CD4-positive, CD25-positive, alpha-beta regulatory T cell (primary cell): ENCODE measurements at places on chromosomes 5 and 9. TPM values are rescaled to one million over a fixed set of nuclear protein-coding genes. Genes with fewer than 3 reads are reported as not detected.

Gene WNK2
- total RNA-seq, result 0.22 TPM

Gene GPR151
- not detected for total RNA-seq

DNA sequence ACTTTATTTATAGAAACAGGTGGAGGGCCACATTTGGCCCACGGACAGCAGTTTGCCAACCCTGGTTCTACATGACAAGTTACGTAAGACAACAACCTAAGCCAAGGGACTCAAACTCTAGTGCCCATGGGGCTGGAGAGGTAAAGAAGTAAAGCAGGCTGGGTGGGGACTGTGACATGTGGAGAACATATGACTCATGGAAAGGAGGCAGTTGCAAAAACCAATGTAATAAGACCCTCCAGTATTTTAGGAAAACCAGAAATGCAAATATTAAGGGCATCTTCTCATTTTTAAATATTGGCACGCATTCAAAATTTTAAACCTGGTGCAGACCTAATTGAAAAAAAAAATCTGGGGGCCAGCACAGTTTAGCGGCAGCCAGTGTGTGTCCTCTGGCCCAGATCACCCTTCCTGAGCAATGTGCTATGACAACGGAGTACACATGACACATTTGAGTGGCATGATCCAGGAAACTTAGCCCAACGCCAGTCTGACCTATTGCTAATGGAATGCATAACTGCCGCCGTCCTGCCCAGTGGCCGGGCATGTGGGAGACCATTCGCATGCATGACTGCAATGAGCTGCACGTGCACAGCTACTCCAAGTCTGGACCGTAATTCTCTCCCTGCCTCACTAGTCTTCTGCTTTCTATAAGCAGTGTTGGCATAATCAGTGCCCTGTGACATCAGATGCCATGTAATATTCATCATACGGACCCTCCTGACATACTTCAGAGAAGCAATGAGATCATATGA is 97.2 kb downstream of the SH3TC2 start:
- H3K4me1 ChIP-seq, result no peaks in the 10 kb centered on the region
- no peak overlapping the region for H3K4me3 ChIP-seq
- H3K36me3 ChIP-seq, result no peaks in the 10 kb centered on the region
- no peak overlapping the region for H3K27ac ChIP-seq
- no peak for DNase-seq
- no peaks in the 10 kb centered on the region for H3K27me3 ChIP-seq

DNA sequence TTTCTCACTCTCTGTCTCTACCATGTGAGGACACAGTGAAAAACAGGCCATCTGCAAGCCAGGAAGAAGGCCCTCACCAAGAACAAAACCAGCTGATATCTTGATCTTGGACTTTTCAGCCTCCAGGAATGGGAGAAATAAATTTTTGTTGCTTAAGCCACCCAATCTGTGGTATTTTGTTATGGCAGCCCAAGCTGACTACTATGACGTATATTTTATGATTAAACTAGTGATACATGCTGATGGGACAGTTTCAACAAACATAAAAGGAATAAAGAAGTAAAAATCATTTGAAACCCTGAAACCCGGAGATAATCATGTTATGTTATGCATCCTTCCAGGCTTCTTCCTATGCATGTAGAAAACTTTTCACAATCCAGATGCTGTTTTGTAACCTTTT is 71.5 kb upstream of the ERBIN start:
- H3K4me3 ChIP-seq, result no peak overlapping the region
- H3K4me1 ChIP-seq, result no peaks in the 10 kb centered on the region
- no peaks in the 10 kb centered on the region for H3K27me3 ChIP-seq
- no peak for DNase-seq
- H3K27ac ChIP-seq, result no peak overlapping the region

GRCh38 chr9:4016789-4017188 is 283.1 kb downstream of the GLIS3 start:
- no peaks in the 10 kb centered on the region for H3K27me3 ChIP-seq
- no peak overlapping the region for H3K4me3 ChIP-seq
- no peaks in the 10 kb centered on the region for H3K4me1 ChIP-seq
- no peak for DNase-seq
- H3K27ac ChIP-seq, result no peak overlapping the region
- no peaks in the 10 kb centered on the region for H3K36me3 ChIP-seq

DNA sequence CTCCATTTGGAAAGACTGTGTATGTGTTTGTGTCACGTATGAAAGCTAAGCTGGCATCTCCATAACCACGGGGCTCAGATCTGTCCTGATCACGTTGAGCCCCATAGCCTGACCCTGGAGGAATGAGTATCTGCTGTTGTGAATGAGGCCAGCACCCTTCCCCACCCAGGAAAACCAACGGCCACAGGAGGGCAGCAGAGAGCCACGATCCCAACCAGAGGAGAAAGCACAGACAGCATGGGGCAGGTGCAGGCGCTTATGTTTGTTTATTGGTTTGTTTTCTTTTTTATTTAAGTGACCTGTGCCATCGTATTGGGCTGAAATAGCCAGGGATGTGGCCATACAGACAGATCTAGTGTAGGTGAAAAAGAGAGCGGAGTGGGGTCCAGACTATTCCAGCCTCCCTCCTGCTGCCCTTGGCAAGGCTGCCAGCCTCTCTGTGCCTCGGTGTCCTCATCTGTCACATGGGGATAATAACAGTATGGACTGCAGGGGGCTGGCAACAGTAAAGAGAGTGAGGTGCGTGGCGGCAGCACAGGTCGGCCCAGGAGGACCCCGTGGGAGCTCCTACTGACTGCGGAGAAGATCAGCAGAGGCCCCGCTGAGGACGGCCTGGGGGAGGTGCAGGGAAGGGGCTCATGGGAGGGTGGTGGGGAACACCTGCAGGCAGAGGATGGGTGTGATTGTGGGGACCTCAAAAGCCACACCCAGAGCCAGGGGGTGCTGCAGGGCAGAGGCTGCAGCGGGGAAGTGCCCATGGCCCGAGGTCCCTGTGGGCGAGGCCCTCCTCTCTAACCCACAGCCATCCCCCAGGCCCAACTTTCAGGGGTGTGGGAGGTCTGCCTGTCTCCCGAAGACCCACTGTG is 12.1 kb downstream of the OR2V2 start:
- DNase-seq, result peak; percentile 82
- H3K27me3 ChIP-seq, result no peaks in the 10 kb centered on the region
- H3K36me3 ChIP-seq, result no peaks in the 10 kb centered on the region
- peaks cover 11% of the 10 kb centered on the region for H3K4me1 ChIP-seq
- peak overlapping the region; percentile 43 for H3K4me3 ChIP-seq
- peak overlapping the region; percentile 97 for H3K27ac ChIP-seq

- DNase-seq, result no peak
- H3K27me3 ChIP-seq, result no peaks in the 10 kb centered on the region
- no peaks in the 10 kb centered on the region for H3K4me1 ChIP-seq
Observed at GRCh38 chr9:32253731-32254130, 130.7 kb upstream of the ACO1 start.

Gene MGAT4B
- total RNA-seq, result 134 TPM

- no peaks in the 10 kb centered on the region for H3K36me3 ChIP-seq
- DNase-seq, result peak; percentile 8
- H3K4me1 ChIP-seq, result peaks cover 22% of the 10 kb centered on the region
- H3K27me3 ChIP-seq, result no peaks in the 10 kb centered on the region
Observed at GRCh38 chr9:123322273-123323195, 33.5 kb upstream of the CRB2 start.

DNA sequence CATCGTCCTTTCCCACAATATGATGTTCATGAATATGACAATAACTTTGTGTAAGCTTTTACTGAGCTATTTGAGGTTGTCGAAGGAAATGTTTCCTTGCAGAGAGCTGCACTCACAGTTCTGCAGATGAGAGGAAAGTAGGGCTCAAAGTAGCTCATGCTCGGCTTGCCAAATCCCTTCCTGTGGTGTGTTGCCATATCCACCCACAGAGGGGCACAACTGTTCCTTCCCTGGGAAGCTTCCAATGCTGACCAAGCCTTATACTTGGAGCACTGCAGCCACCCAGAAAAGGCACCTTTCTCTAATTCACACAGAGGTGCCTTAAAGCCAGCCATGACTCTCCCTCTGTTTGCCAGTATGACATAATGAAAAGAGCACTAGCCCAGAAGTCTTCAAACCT is 390.3 kb downstream of the CAAP1 start:
- H3K27me3 ChIP-seq, result no peaks in the 10 kb centered on the region
- no peak for DNase-seq

Gene CER1
- not detected for total RNA-seq

Gene SLC22A5
- total RNA-seq, result 2.5 TPM

- no peaks in the 10 kb centered on the region for H3K36me3 ChIP-seq
- no peak for DNase-seq
- H3K4me1 ChIP-seq, result no peaks in the 10 kb centered on the region
Observed at GRCh38 chr5:22598796-22599195, 254.3 kb downstream of the CDH12 start.

DNA sequence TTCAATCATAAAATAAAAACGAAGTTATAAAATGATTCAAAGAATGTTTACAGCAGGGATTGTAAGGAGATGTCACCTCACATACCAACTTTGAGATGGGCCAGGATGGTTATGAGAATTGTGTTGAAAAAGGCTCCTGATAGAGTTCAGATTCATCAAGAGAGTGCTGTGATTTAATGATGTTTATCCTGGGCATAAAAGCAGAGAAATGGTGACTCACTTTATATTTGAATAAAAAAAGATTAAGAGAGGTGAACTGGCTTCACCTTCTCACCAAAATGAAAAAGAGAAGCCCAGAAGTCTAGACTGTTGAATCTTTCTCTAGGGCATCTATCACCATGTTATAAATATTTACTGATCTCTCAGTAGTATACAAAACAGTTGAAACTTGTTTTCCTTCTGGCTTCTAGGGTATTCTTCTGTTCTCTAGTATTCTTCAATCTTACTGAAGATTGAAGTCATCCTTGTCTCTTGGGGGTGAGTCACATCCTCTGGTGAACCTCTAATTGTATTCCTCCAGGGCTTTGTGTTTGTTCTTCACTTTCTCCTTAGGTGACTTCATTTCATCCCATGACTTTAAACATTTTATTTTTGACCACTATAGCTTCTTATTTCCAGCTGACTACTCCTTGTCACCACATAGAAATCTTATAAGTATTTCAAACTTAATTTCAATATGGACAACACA is 1237.3 kb upstream of the C9orf72 start:
- no peaks in the 10 kb centered on the region for H3K27me3 ChIP-seq
- no peak overlapping the region for H3K27ac ChIP-seq
- no peak overlapping the region for H3K4me3 ChIP-seq
- H3K36me3 ChIP-seq, result no peaks in the 10 kb centered on the region

GRCh38 chr5:55370291-55370925 is 62.6 kb downstream of the MTREX start:
- no peaks in the 10 kb centered on the region for H3K27me3 ChIP-seq
- DNase-seq, result no peak
- H3K4me1 ChIP-seq, result no peaks in the 10 kb centered on the region
- no peak overlapping the region for H3K4me3 ChIP-seq
- no peak overlapping the region for H3K27ac ChIP-seq
- H3K36me3 ChIP-seq, result peaks cover 60% of the 10 kb centered on the region

- no peak overlapping the region for H3K27ac ChIP-seq
- no peak for DNase-seq
- no peaks in the 10 kb centered on the region for H3K4me1 ChIP-seq
- H3K27me3 ChIP-seq, result no peaks in the 10 kb centered on the region
- H3K36me3 ChIP-seq, result no peaks in the 10 kb centered on the region
- H3K4me3 ChIP-seq, result no peak overlapping the region
Observed at GRCh38 chr5:128665747-128666355, 127.8 kb upstream of the FBN2 start.

DNA sequence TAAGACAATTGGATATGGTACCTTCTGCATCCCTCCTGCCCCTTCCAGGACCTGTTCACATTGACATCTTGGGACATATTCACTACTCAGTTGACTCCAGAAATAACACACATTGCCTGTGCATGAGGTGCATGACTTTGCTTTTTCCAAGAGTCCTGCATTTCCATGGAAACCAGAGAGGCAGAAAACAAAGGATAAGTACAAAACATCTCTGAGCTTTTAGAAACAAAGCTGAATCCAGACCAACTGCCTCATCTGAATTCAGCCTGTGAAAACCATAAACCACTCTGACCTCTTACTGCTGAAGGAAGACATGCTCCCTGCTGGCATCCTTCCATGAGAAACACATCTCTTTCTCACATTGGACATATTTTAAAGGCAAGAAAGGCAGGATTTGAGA is 695.1 kb downstream of the TAF11L14 start:
- no peak for DNase-seq
- no peaks in the 10 kb centered on the region for H3K4me1 ChIP-seq
- H3K36me3 ChIP-seq, result no peaks in the 10 kb centered on the region

DNA sequence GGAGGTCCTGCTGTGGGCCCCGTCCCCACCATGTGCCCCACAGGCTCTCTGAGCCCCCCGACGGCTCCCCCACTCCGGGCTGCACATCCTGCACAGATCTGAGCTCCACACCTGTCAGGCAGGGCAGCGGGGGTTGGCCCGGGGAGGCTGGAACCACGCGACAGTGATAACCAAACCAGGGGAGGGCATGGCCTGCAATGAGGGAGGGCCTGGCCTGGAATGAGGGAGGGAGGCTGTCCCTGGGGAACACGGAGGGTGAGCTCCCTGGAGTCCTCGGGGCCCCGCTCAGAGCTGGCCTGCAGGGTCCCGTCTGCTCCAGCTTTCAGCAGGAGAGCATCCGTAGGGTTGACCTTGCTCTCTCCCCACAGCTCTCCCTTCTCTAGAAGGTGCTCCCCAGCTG is 30.5 kb downstream of the SLC9A3 start:
- no peaks in the 10 kb centered on the region for H3K36me3 ChIP-seq
- no peak for DNase-seq
- no peak overlapping the region for H3K27ac ChIP-seq
- no peaks in the 10 kb centered on the region for H3K4me1 ChIP-seq
- H3K27me3 ChIP-seq, result no peaks in the 10 kb centered on the region

DNA sequence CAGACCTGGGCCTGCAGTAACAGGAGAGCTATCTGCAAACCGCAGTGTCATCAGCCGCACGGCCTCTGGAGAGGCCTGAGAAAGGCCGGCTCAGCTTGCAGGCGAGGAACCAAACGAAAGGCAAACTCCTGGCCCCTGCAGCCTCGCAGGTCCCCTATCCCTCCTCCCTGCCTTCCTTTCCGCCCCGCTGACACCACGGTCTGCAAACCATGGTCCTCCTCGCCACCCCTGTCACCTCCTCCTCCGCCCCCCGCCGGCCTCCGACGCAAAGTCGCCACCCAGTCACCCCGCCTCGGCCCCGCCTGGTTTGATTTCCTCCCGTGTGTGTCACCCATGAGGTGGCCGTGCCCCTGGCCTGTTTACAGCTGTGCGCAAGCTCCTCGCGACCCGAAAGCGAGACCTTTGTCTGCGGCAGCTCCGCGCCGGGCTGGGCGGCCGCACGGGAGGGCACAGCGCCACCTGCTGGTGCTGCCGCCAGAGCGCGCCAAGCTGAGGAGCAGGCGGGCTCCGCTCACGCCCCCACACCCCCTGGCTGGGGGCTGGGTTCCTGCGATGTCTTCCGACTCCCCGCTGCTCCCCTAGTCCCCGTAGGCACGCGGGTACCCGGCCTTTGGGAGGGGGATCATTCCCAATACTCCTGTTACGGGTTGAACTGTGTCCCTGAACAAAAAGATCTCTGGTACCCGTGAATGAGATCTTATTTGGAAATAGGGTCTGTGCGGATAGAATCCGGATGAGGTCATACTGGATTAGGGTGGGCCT is 19.4 kb downstream of the GBGT1 start:
- H3K4me3 ChIP-seq, result peak overlapping the region; percentile 63
- H3K4me1 ChIP-seq, result peaks cover 86% of the 10 kb centered on the region
- DNase-seq, result peak; percentile 97
- H3K36me3 ChIP-seq, result no peaks in the 10 kb centered on the region
